AG10803 (cell line): ENCODE measurements at places on chromosomes 5 and 9.

- no peak for DNase-seq
Measured at GRCh38 chr9:16012621-16013020, 459.8 kb downstream of the CCDC171 start.

DNA sequence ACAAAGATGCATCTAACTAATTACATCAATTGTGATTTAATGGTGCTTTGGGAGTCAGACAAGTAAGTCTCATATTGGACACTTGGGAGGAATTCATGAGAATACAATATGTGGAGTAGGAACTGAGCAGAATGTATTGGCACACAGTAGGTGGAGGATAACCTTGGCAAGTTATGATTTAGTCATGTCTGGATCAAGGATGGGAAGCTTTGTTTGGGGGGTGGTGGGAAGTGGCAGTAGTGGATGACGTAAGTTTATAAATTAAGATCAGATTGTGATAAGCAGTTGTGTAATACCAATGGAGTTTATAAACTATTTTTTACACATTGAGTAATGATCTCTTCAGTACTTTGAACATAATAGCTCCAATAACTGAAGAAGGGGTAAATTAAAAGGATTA lies 67.0 kb downstream of the SGCD start:
- peak; percentile 38 for DNase-seq

DNA sequence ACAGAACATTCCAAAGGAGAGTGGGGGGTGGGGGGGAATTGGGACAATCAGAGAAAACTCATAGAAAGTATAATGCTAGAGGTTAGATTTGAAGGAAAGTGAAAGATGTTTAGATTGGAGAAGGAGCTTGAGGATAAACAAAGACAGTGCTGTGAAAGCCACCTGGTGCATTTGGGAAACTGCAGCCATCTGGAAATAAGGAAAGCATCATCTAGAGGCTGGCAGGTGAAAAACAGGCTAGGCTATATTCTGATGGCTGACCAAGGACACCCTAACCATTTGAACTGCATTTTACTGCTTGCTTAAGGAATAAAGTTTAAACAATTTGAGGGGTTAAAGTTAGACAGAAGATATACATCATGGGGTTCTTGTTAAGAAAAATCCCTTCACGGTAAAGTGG lies 296.4 kb downstream of the CETN3 start:
- no peak for DNase-seq

DNA sequence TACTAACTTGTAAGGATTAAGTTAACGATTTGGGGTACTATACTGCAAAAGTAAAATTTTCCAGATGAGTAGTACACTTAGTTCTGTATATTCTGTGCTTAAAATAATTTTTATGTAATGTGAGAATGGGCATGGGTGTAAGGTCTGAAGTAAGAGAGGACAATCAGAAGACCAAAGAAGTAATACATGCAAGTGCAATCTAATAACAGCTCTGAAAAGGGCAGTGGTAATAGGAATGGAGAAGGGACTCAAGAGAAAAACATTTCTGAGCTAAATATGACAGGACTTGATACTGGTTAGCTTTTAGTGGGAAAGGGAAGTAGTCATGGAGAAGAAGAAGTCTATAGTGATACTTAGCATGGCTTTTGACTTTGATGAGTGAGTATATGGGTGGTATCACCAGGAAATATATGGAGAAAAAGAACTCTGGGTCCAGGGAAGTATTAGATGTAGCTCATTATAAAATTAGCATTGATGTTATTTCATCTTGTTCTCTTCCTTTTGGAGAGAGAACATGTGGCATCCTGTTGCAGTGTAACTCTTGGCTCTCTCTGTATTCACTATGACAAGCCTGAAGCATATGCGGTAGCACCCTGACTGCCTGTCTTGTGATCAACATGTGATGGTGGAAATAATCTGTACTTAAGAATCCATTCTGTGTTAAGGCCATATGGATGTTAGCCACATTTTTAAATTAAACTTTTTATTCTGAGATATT lies 60.5 kb downstream of the ERCC6L2 start:
- DNase-seq, result no peak

- no peak for DNase-seq
Measured at GRCh38 chr5:150616024-150616470, 24.4 kb upstream of the SYNPO start.

- DNase-seq, result no peak
Measured at GRCh38 chr9:1536522-1537170, 478.5 kb upstream of the SMARCA2 start.

DNA sequence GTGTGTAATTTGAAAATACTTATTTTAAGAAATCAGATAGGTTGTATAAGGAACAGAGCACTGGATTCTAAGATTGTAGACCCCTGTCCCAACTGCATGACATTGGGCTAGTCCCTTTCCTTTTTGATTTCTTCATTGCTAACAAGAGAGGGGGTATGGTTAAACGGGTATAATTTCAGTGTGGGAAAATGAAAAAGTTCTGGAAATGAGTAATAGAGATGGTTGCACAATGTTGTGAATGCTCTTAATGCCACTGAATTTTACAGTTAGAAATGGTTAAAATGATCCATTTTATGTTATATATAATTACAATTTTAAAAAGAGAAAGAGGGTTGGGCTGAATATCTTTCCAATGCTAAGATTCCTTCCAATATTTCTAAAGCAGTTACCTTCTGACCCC lies 103.3 kb upstream of the LHFPL2 start:
- DNase-seq, result peak; percentile 53

DNA sequence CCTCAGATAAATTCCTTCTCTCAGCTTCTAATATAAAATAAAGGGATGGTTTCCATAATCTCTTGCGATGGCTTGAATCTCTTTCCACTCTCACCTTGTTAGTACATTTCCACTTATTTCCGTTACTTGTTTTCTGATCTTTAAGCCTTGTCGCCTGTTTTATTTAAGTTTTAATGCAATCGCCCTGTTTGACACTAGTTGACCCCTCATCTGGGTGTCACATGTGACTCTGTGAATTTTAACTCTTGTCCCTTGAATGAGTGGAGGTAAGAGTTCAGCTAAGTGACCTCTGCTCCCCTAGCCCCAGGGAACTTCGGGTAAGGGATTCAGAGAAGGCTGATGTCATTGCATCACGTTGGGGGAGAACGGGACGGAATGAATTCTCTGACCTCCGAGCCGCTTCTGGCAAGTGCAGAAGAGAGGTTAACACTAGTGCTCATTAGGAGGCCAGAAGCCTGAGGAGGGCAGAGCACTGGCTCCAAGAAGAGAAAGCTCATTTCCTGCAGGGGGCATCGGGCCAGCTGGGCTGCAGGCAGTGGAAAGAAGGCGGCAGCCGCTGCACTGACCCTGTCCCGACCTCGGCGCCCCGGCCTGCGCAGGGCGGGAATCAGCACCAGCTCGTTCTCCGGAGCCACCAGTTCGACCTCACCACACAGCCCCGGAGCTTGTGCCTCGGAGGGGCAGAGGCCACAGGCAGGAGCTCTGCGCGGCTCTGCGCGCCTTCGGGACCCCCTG lies 569 bp downstream of the HINT2 start:
- DNase-seq, result peak; percentile 67

DNA sequence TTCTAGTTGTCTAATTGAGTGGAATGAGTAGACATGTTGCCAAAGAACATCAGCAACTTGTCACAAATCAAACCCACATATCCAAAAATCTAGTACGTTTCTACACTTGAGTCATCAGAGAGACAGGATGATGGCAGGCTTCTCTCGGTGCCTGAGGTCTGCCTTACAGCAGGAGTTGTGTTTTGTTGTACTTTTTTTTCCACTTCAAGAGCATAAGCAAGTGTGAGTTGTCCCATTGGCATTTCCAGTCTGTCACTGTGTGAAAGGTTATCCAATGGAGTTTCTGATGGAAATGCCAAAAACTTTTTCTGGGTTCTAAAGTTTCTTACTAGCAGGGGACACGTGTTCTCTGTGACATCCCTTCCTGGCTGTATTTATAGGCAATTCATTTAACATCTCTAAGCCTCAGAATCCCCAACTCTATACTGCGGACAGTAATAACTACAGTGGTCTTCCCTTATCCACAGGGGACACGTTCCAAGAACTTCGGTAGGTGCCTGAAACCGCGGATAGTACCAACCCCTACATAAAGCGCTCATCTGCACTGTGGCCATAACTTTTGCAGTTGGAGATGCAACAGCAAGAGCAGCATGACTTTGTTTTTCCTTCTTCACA lies 246.5 kb downstream of the SYK start:
- DNase-seq, result peak; percentile 90

- DNase-seq, result peak; percentile 23
Measured at GRCh38 chr5:53076014-53076583, 33.5 kb downstream of the MOCS2 start.

- no peak for DNase-seq
Measured at GRCh38 chr5:20323323-20323722, 335.3 kb upstream of the CDH18 start.

DNA sequence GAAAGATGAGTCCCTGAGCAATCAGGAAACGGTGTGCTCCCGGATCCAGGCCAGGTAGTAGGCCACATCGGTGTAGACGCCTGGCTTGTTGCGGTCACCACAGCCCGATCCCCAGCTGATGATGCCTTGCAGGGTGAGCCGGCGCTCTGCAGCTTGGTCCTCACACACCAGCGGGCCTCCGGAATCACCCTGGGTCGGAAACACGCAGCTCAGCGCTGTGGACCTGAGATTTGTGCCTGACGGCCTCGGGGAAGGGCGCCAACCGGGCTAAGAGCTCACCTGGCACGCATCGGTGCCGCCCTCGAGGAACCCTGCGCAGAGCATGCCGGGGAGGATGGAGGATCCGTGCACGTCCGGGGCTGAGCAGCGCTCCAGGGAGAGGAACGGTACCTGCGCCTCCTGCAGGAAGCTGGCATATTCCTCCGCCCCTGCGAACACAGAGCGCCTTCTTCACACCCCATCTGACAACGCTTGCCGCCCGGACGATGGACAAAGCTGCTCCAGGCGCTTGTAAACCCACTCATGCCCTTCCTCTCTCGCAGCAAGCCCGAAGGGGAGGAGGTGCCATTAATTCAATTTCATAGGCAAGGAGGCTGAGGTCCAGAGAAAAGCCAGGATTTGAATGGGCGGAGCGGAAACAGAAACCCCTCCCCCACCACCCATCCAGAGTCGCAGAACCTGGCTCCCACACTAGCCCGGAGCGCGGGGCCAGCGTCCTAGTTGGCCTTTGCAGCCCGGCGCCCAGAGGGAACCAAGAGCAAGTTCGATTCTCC lies 2.0 kb upstream of the PFN3 start:
- peak; percentile 24 for DNase-seq

GRCh38 chr5:91225848-91226686 lies 157.1 kb downstream of the ARRDC3 start:
- DNase-seq, result no peak

- peak; percentile 94 for DNase-seq
Measured at GRCh38 chr9:137083394-137084004, 3.3 kb upstream of the MAN1B1 start.

- no peak for DNase-seq
Measured at GRCh38 chr5:174642816-174643405, 81.5 kb upstream of the MSX2 start.
